ENCODE measurements at places on chromosomes 2 and 18.

- DNase-seq: no peak
Observed at GRCh38 chr18:11794195-11794594, 57.0 kb upstream of the CHMP1B start.

GRCh38 chr2:179790235-179791217 is 70.9 kb downstream of the ZNF385B start:
- no peak for DNase-seq

DNA sequence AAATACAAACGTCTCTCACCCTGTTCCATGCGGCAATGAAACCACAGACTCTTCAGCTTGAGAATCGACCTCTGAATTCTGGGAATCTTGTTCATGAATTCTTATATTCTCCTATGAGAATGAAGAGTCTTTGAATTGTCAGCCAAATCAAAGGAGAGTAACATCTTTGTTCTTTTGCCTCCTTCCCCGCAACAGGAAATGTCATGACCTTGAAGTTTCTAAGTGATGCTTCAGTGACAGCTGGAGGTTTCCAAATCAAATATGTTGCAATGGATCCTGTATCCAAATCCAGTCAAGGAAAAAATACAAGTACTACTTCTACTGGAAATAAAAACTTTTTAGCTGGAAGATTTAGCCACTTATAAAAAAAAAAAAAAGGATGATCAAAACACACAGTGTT is 21.8 kb downstream of the TNFAIP6 start:
- DNase-seq: no peak

DNA sequence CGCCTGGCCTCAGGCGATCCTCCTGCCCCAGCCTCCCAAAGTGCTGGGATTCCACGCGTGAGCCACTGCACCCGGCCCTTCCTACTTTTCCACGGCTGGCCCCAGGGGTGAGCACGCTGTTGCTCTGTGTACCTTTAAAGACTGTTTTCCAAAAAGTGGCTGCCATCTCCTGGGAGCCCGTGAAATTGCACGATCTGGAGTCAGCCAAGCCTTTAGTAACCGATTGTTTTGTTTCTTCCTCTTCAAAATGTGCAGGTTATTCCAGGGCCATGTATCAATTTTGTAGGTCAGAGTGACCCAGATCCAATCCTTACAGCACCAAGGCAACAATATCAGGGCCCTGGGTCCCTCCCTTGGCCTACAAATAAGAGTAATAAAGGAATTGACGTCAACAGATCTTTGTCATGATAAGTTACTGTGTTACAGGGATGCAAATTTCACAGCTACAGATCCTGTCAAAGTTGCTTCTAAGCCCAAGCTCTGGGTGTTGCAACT is 135.6 kb upstream of the ZNF236 start:
- DNase-seq: peak; percentile 53

DNA sequence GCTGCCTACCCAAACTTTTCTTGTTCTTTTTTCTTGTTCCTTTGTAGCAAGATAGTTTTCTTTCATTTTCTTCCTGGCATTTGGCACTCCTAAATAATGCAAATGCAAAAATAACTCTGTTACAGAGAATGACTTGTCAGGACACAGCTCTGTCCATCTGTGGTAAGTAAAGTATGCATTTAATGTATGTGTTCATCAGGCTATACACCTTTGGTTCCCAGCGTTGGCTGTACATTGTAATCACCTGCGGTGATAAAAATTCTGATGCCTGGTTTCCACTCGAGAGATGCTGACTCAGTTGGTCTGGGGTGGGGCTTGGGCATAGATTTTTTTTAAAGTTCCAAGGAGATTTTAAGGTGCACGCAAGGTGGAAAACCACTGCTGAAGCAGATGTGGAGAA is at the start of gene SERPINB13:
TSS of gene SERPINB13 (plus strand) at position 378 of the 400 bp plus-strand sequence. CDS start 1,325 bp downstream, outside the sequence.
- DNase-seq: no peak

- no peak for DNase-seq
Observed at GRCh38 chr2:154591294-154591820, 107.1 kb upstream of the KCNJ3 start.

- DNase-seq: peak; percentile 56
Observed at GRCh38 chr2:171811245-171811628, 82.8 kb downstream of the SLC25A12 start.

- no peak for DNase-seq
Observed at GRCh38 chr2:191048073-191048472, 34.1 kb upstream of the STAT1 start.

DNA sequence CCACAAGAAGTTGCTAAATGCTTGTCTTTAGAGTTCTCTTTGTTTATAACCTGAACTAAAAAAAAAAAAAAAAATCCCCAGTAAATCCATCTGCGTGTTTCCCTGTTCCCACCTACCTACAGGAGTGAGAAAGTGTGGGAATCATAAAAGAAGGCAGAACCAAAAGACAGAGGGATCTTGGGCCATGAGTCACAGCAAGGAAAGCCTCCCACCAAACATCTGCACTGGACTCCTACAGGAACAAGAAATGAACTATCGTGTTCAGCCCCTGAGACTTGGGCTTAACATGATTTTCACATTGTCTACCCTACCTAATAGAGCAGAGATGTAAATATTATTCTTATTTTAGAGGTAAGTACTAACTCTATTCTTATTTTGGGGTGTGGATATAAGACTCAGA is 1761.2 kb upstream of the CELF4 start:
- DNase-seq: no peak

DNA sequence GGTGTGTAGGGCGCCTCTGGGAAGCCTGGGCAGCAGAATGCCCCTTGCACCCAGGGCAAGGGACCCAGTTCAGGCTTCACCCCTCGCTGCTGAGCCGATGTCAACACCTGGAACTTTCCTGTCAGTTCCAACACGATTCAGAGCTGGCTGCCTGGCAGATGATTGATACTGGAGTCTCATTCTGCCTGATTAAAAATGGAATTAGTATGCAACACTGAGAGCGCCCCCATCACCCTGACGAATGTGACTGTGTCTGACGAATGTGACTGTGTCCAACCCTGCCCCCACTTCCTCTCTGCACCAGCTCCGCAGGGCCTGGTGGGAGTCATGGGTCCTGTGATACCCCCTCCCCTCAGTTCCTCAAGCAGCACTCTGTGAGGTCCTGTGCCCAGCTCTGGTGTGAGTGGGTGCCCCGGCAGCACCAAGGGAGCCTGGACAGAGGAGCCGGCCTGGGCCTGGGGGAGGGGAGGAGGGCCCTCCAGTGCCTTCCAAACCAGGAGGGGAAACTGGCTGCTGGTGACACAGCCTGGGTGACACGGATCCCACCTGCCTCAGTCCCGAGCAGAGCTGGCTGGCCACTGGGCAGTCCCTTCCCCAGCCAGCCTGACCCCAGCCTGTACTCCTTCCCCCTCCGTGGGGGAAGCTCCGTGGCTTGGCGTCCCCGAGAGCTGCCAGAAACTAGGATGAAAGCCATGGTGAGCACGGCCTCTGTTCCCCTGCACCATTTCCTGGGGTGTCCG is 41.4 kb upstream of the ALPP start:
- no peak for DNase-seq

- no peak for DNase-seq
Observed at GRCh38 chr2:77387324-77387723, 134.9 kb downstream of the LRRTM4 start.

- DNase-seq: no peak
Observed at GRCh38 chr2:212723226-212723625, 184.6 kb upstream of the ERBB4 start.

DNA sequence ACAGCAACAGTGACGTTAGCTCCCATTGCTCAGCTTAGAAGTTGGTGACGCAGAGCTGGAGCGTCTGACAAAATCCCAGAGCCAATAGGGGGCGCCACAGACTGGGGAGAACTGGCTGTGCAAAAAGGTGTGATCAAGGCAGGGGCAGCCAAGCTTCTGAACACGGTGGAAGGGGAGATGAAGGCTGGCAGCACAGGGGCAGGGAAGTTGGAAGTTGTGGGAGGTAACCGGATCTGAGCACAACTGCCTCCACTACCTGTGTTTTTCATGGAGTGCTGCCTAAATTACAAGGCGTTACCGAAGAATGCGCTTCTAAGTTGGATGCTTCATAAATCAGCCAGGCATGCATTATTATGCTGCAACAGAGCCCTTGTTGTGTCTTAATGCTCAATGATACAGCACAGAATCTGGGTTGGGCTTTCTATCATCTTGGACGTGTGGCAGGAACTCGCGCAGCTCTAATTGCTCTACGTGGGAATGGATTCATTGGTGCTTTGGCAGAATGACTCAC is 370.0 kb downstream of the SLC4A3 start:
- DNase-seq: no peak

GRCh38 chr2:190221429-190221828 is 98.2 kb downstream of the HIBCH start:
- no peak for DNase-seq

DNA sequence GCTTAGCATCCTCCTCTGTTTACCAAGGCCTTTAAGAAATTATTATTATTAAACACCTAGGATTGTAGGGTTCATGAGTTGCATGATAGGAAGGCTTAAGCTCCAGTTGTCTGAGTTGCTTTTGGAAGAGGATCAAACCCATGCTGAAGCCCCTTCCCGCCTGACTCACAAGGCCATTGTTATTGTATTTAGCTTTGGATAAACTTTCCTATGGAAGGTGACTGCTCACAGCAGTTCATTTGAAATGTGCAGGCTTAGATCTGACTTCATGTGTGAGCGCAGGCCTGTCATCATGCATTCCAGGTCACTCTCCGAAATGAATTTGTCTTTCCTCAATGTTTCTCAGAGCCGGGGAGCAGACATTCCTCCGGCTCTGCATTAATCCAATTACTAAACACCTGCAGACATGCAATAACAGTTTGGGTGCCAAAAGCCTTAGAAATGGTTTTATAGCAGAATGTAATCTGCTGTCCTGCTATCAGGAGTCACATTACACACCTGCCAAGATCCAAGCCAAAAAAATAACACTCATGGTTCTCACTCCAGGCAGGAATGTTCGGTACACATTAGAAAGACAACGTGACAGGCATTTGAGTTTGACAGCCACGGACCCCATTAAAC is 119.9 kb downstream of the OSR1 start:
- DNase-seq: no peak
